Right ventricle myocardium inferior (tissue), 1 donor: ENCODE measurements at places on chromosomes 16 and 17. TPM values are rescaled to one million over a fixed set of nuclear protein-coding genes. Genes with fewer than 3 reads are reported as not detected.

The BCAR1 gene
- total RNA-seq = 76.7 TPM

The SAP30BP gene
- total RNA-seq = 47.4 TPM

The WNK4 gene
- total RNA-seq = not detected

The PSMC3IP gene
- 3.4 TPM for total RNA-seq

The WSCD1 gene
- 10.6 TPM for total RNA-seq

The TSPOAP1 gene
- 12.1 TPM for total RNA-seq

The HOXB13 gene
- not detected for total RNA-seq

DNA sequence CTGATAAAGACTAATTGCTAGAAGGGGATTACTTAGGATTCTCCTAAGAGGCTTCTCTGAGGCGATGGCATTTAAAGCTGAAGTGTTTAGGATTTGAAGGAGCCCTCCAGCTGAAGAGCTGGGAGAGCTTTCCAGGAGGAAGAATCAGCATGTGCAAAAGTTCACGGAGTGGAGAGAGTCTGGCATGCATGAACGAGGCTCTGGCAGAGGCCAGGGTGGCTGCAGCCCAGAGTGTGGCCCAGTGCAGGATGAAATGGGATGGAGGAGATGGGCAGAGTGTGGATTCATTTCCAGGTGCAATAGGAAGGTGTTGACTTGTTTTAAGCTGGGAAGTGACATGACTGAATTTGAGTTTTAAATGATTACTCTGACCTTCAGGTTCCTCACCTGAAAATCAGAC, 249.0 kb upstream of the CCL2 start:
- DNase-seq = no peak

DNA sequence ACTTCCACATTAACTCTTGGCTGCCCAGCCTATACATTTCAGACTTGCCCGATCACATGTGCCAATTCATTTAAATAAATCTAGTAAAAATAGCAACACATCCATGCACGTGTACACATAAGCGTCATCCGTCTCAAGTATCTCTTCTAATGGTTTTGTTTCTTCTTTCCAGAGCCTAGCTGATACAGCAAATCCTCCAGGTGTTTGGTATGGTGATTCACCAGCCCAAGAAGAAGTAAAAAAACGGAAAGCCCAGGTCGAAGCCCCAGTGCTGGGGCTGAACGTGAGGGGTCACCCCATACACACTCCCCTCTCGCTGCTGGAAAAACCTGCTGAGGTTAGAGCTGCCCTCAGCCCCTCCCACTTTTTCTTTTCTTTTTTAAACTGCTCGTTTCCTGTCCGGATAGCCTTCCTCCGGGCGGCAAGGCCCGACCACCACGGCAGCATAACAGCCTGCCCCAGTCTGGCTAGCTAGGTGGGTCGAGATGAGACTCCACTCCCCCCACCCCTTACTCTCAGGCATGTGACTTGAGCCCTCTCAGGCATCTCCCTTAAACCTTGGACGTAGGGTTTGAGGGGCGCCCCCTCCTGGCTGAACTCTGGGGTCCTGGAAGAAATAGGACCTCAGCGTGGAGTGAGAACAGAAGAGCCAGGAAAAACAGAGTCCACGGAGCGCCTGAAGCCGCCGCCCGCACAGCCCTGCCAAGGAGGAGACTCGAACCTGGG, 13.9 kb upstream of the OR1F1 start:
- DNase-seq = no peak

DNA sequence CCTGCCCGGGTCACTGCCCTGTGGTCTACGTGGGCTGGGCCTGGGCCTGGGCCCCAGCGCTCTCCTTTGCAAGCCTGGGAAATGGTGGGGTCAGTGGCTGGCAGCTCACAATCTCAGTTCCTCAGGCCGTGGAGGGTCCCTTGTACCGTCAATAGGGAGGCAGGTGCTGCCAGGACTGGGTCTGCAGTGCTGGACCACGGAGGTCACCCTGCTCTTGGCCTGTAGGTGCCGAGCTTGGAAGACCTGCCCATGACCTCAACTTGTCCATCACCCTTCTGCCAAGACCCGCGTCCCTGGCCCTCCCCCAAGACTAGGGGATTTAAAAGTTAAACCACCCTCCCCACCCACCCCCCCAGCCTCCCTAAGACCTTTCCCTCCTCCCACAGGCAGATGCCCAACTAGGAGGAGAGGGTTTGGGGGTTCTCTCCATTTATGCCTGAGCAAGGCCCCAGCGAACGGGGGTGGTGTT, 2.5 kb downstream of the TBX2 start:
- DNase-seq = no peak

DNA sequence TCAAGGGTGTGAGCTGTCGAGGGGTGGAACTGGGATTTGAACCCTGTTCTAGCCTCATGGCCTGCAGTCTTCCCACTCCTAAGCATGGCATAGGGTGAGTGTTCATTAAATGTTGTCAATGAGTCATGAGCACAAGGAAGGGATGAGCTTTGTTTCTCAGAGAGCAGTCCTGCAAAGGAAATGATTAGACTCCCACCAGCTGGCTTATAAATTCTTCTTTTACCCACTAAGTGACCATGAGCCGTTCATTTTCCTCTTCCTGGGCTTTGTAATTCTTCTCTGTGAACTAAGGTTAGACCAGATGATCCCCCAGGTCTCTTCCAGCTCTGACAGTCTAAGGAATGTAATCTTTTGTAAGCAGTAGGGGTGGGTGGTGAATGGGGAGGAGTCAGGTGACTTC, 47.9 kb upstream of the HNF1B start:
- DNase-seq = no peak

DNA sequence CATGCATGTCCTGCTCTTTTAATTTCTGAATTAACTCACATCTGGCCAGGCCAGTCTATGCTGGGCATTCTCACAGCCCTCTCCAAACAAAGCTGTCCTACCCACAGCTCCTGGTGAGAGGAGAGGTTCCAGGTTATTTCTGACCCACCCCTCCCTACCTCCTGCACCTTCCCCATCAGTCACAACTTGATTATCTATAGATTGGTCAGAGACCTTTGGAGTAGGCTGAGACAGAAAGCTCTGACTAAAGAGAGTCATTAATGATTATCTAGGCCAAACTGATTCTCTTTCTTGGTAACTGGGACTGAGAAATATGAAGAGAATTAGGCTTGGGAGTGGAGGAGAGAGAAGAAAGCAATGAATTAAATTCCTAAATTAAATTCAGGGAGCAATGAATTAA, 1.4 kb upstream of the KRT222 start:
- DNase-seq = no peak
